CD4-positive, alpha-beta T cell treated with Interferon gamma for 1 hour (primary cell): ENCODE measurements at places on chromosomes 3 and 15.

DNA sequence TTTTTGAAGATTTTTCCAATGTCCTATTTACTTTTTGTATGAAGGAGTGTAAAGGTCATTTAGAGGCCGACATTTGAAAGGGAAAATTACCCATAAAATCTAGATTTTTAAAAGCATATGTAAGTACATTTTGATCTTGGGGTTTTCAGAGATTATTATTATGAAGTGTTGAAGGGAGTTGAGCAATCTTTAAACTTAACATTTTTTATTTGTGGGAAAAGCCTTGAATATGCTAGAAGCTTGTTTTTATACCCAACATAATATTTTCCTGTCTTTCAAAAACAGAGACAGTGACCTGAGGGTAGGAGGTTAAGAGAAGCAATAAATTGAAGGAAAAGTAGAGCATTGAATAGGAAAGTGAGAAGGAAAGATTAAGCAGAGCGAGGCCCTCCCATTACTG is 85.7 kb downstream of the SLMAP start:
- no peak for DNase-seq

GRCh38 chr15:88504445-88504844 is 36.9 kb downstream of the MRPS11 start:
- DNase-seq, result no peak

GRCh38 chr15:65330934-65331645 is 26.6 kb downstream of the RNU5B-1 start:
- no peak for DNase-seq

GRCh38 chr3:195209847-195210265 is 61.1 kb downstream of the XXYLT1 start:
- no peak for DNase-seq

DNA sequence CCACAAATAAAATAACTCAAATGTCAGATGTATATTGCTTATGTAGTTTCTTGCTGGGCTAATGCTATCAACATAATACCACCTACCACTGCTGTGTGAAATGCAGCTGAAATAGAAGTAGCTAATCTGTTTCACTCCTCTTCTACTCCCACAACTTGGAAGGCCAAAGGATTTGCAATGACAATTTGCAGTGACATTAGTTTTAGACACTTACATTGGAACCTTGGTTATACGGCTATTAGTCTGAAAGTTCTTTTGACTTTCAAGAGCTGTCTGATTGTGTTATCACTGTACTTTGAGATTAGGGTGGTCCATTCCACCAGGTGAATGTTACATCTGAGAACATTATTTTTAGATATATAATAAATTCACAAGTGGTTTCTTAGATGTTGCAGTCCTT is 33.5 kb downstream of the COPS2 start:
- DNase-seq, result no peak

DNA sequence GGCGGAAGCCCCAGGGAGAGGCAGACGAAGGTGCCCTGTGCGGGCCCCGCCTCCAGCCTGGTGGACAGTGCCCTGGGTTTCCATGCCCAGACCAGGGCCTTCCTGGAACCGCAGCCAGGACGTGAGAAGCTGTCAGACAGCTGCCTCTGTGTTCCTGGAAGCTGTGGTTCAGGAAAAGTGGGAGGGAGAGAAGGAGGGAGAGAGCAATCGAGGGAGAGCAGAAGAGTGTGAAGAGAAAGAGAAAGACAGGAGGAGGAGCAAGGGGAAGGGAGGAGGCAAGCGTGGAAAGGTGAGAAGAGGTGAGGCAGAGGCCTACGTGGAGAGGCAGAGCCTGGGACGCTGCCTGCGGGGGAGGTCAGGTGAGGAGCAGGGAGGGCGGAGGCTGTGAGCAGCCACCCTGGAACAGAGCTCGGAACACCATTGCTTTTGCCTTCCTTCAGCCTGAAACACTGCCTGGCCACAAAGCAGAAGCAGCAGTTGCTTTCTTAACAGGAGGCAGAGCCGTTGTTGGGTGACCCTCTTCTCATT is 18.6 kb downstream of the ZDHHC19 start:
- DNase-seq, result no peak

GRCh38 chr3:53495520-53496391 is 1.3 kb downstream of the CACNA1D start:
- DNase-seq, result no peak

GRCh38 chr15:87826119-87826747 is 430.3 kb downstream of the NTRK3 start:
- DNase-seq, result no peak

DNA sequence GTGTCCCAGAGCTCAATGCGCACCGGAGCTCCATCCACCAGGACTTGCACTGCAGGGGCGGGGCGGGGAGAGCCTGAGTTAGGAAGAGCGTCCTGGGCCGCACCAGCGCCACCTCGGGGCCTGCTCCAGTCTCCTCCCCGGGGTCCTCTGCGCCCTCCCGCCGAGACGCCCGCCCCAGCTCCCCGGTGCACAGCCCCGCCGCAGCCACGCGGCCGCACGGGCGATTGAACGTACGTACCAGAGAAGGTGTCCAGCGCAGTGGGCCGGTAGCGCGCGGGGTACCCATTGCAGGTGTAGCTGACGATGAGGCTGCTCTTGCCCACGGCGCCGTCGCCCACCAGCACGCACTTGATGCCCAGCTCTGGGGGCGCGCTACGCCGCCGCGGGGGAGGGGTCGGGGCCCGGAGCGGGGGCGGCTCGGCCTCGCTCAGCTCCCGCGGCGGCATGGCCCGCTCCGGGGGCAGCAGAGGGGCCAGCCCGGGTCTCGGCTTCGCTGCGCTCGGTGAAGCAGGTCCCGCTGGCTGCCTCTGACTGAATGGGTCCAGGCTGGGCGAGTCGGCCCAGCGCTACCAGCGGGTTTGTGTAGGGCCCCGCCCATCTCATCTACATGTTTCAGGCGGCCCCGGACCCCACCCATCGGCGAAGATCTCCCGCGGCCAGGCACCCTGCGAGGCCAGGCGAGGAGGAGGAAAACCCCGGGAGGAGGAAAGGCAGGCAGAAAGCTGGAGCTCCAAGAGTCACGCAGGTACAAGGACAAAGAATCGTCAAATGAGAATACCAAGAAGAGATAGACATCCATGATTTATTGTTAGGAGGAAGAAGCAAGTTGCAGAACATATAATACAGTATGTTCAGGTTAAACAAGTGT is at the start of gene RHOV:
TSS of gene RHOV (minus strand) at position 541 of the 868 bp plus-strand sequence. CDS start at position 446, 95 bp downstream.
- DNase-seq, result peak; percentile 49

DNA sequence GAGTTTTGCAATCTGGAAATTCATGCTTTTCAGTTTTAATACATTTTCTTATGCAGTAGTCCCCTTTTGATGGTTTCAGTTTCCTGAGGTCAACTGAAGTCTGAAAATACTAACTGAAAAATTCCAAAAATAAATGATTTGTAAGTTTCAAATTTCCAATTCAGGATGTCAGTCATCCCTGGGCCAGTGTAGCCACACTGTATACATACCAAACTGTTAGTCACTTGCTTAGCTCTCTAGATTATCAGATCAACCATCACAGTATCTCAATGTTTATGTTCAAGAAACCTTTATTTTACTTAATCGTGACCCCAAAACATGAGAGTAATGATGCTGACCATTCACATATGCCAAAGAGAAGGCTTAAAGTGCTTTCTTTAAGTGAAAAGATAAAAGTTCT is 715.5 kb downstream of the GBE1 start:
- DNase-seq, result no peak

DNA sequence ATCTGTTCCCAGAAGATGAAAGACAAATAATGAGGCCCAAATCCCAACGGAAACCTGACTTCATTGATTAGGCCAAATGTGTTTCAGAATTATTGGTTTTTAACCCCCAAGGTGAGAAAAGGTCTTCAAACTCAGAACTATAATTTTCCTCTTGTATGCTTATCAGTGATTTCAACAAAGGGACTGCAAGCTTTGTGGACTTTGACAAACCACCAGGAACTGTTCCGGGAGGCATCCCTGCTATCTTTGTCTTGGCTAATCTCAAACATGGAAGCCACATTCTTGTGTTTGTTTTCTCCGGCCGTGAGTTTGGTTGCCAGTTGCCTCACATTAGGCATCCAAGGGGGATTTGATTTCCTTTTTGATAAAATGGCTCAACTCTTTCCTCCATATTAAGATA is 19.5 kb downstream of the ARHGEF3 start:
- DNase-seq, result no peak

- no peak for DNase-seq
Observed at GRCh38 chr3:39130693-39131265, 22.6 kb downstream of the CSRNP1 start.

DNA sequence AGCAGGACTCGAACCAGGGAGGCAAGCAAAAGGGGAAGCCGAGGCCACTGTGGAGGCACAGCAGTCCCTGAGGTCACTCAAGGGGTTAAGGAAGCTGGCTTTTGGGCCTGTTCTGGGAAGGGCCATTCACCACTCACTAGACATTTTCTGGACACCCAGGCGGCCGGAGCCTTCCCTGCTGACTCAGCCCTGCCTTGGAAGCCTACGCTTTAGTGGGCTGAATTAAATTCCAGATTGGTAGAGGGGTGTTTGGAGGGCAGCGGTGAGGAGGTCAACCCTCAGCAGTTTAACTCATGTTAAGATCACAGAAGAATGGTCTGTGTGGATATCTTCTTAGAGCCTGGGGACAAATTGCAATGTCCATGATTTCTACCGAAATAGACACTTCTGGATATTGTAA is 152.8 kb downstream of the GABRG3 start:
- DNase-seq, result no peak

GRCh38 chr3:50671331-50671730 is 3.4 kb upstream of the DOCK3 start:
- DNase-seq, result no peak

DNA sequence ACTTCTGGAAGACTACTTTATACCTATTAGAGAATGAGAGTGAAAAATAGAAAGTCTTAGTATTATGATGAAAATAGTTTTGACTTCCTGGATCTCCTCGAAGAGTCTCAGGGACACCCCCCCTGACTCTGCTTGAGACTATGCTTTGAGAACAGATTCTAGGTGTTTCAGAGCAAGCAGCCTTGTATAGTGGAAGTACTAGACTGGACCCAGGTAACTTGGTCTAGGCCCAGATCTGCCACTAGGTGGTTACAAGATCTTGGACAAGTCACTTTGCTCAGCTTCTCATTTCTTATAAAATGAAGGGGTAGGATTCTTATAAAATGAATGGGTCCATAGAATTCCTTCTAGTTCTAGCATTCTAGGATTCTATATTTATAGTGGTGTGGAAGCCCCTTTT is 9.1 kb downstream of the ABHD5 start:
- DNase-seq, result no peak

- DNase-seq, result no peak
Observed at GRCh38 chr3:40047406-40047805, 238.0 kb downstream of the MYRIP start.

- no peak for DNase-seq
Observed at GRCh38 chr3:197942956-197943556, 6.9 kb upstream of the RPL35A start.

DNA sequence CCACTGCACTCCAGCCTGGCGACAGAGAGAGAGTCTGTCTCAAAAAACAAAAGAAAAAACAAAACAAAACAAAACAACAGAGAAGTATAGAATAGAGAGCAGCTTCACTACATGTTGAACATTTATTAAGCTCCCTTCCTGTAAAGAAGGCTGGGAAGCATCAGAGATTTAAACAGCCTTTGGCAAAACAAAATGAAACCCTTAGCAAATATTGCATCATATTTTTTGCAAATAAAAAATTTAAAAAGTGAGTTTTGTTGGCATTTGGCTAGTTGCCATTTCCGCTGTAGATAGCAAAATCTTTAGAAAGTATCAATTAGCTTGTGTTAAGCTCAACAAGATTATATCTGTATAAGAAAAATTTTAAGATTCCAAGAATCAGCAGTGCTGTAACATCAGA is 151.2 kb downstream of the SERPINI1 start:
- no peak for DNase-seq

- DNase-seq, result peak; percentile 21
Observed at GRCh38 chr3:32143849-32144757, 37.7 kb downstream of the GPD1L start.

- no peak for DNase-seq
Observed at GRCh38 chr3:27043328-27043955, 325.7 kb downstream of the NEK10 start.

- no peak for DNase-seq
Observed at GRCh38 chr3:125602752-125603649, 7.7 kb upstream of the OSBPL11 start.

DNA sequence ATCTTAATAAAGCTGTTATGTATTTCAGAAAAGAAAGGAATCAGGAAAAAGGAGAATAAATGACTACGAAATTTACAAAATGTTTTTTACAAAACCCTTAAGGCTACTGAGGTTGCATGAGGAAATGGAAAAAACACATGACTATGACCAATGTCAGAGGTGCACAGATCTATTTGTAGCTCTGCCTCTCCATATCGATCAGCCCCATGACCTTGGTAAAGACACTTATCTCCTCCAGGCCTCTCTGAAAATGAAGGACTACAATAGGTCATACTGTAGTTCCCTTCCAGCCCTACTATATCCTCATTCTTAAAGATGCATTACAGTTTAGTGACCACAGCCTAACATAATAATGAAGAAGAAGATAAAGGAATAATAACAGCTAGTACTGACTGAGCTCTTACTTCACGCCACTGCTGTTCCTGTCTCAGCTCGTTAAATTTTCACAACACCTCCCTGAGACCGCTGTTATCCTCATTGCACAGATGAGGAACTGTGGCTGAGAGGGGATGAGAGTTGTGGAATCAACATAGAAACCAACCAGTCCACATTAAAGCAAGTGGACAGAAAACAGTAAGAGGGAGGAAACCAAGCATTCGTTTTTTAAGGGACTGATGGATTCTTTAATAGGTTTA is 163.2 kb downstream of the MAGI1 start:
- DNase-seq, result no peak

GRCh38 chr3:36843065-36844051 is 79.0 kb upstream of the DCLK3 start:
- peak; percentile 16 for DNase-seq

DNA sequence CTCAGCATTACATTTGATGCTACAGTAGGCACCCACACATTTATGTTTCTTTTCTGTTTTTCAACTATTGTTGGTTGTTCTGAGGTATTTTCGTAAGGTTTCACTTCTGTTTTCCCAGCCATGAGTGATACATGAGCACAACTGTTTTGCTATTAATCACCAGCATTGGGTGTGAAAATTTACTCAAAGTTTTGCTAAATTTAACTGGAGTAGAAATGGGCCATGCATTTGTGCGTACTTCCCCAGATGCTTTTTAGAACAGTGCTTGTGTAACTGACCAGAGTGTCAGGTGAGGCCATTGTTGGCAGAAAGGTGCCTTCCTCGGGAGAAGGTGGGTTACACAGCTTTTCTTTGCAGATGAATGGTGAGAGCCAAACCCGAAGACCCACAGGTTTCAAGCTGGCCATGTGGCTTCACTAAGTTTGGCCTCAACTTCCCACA is 70.4 kb downstream of the ST6GAL1 start:
- DNase-seq, result peak; percentile 36

- DNase-seq, result no peak
Observed at GRCh38 chr15:61364871-61365270, 135.8 kb upstream of the RORA start.

GRCh38 chr3:45024542-45025255 is 1.4 kb upstream of the CLEC3B start:
- no peak for DNase-seq

DNA sequence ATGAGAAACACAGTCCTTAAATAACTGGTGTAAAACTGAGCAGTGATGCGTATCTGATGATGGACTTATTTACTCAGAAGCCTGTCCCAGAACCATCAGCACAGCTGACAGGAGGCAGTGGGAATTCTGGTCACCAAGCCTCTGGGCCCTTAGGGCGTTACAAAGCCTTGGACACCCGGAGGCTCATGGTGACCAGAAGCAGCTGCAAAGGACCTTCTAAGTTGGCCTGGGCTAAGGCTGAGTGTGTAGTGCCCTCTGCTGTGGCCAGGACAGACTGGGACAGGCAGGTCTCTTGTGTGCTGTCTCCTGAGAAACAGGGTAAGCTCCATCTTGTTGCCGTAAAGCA is 168.9 kb downstream of the ATP10A start:
- DNase-seq, result no peak
